ENCODE measurements at places on chromosomes 11 and 22. TPM values are rescaled to one million over a fixed set of nuclear protein-coding genes. Genes with fewer than 3 reads are reported as not detected.

DNA sequence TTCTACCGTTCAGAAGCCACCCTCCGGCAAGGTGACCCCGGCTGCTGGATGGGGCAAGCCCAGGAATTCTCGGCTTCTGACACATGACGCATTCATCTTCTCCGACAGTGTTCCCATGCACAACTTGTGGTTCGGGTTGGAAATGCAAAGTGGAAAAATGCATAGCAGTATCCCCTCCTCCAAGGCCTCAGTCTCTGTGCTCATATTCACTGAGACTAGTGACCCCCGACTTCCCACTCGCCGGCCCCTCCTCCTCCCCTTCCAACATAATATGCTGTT lies 70.0 kb upstream of the NTM start:
- no peak for DNase-seq
- no peak overlapping the region for H3K27ac ChIP-seq
- H3K36me3 ChIP-seq, result no peaks in the 10 kb centered on the region
- H3K27me3 ChIP-seq, result no peaks in the 10 kb centered on the region
- H3K4me1 ChIP-seq, result no peaks in the 10 kb centered on the region
- H3K4me3 ChIP-seq, result no peak overlapping the region

DNA sequence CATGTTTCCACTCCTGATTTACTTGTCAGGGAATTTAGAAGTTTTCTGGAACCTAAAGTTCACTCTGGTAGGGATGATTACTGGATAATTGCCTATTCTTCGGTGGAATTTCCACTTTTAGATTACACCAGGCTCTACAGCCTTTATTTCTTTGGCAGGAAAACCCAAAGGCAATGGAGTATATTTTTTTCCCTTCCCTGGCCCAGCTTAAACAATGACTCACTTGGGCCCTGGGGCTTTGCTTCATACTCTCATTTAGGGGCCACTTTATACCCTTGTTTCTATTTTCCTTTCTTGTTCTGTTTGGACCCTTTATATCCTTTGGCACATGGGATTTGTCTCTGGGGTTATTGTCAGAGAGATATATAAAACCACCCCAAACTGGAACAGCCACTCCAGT lies 114.7 kb downstream of the CSTPP1 start:
- H3K4me1 ChIP-seq, result no peaks in the 10 kb centered on the region
- H3K27ac ChIP-seq, result no peak overlapping the region
- no peak for DNase-seq
- H3K36me3 ChIP-seq, result no peaks in the 10 kb centered on the region
- no peaks in the 10 kb centered on the region for H3K27me3 ChIP-seq

- no peaks in the 10 kb centered on the region for H3K4me1 ChIP-seq
- no peak overlapping the region for H3K27ac ChIP-seq
- DNase-seq, result no peak
- no peaks in the 10 kb centered on the region for H3K36me3 ChIP-seq
Observed at GRCh38 chr11:127943763-127944162, 643.6 kb downstream of the ETS1 start.

- H3K27ac ChIP-seq, result peak overlapping the region; percentile 86
- peaks cover 7% of the 10 kb centered on the region for H3K4me1 ChIP-seq
- no peaks in the 10 kb centered on the region for H3K27me3 ChIP-seq
Observed at GRCh38 chr11:119056421-119056999, 495 bp downstream of the HYOU1 start.

DNA sequence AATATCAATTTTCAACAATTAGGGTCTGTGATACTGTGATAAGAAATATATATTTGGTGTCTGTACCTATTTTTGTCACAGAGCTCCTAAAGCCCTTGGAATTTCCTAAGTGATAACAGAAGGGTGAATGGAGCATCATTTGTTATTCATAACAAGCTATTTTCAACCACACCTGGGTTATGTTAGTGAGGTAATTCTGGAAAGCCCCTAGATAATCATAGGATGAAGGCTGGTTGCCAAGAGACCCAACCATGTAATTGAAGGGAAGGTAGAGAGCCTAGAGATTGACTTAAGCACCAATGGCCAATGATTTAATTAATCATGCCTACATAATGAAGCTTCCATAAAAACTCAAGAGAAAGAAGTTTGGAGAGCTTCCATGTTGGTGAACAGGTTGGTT lies 109.4 kb downstream of the KIF18A start:
- DNase-seq, result no peak
- no peaks in the 10 kb centered on the region for H3K27me3 ChIP-seq
- H3K27ac ChIP-seq, result no peak overlapping the region
- H3K36me3 ChIP-seq, result no peaks in the 10 kb centered on the region
- H3K4me1 ChIP-seq, result no peaks in the 10 kb centered on the region

DNA sequence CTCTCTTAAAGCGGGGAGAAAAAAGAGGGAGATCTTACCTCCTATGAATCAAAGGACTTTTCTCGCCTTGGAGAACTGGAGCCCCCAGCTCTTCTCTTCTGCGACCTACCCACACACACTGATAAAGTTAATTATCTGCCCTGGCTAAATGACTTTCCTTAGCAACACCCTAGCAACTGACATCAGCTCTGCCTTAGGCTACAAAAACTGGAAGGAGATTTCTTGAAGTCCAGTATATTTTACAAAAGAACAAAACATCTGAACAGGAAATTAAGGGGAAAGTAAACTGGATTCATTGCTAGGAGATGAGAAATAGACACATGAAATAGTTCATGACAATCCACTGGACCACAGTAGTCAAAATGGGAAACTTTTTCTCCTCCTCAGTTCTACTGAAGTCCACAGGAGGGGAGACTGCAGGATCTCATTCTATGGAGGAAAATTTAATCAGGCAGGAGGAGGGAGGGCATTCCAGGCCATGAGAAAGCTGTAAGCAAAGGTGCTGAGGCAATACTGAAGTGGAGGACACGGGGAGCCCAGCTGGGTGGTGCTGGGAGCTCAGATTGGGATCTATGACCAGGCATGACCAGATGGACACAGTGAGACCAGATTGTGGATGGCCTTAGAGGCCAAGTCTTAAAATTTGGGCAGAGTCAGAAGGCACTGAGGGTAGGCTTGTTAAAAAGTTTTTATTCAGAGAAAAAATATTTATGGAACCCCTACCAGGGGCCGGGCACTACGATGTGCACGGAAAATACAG lies 3.7 kb upstream of the SPON1 start:
- no peaks in the 10 kb centered on the region for H3K4me1 ChIP-seq
- DNase-seq, result no peak
- no peak overlapping the region for H3K27ac ChIP-seq
- H3K27me3 ChIP-seq, result peaks cover 22% of the 10 kb centered on the region

DNA sequence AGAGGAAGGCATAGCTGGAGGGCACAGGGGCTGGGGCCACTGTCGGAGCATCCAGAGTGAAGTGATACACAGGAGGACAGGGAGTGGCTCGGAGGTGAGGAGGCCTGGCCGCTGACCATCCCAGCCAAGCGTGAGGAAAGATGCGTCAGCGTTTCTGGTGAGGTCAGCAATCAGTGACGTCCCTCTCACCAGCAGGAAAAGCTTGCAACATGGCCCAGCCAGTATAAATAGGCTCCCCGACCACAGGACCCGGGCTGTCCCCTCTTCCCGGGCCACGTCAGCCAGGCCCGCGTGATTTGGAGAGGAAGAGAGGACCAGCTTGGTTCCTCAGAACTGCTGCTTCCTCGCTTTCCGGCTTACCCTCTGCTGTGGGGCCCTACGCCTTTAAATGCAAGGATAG lies 4.2 kb upstream of the OSM start:
- no peak overlapping the region for H3K27ac ChIP-seq
- H3K4me3 ChIP-seq, result no peak overlapping the region
- H3K36me3 ChIP-seq, result no peaks in the 10 kb centered on the region
- no peak for DNase-seq
- H3K4me1 ChIP-seq, result no peaks in the 10 kb centered on the region

- H3K27me3 ChIP-seq, result no peaks in the 10 kb centered on the region
- H3K27ac ChIP-seq, result no peak overlapping the region
- H3K36me3 ChIP-seq, result no peaks in the 10 kb centered on the region
- no peaks in the 10 kb centered on the region for H3K4me1 ChIP-seq
- no peak overlapping the region for H3K4me3 ChIP-seq
Observed at GRCh38 chr11:61354208-61354607, 7.5 kb downstream of the CYB561A3 start.

DNA sequence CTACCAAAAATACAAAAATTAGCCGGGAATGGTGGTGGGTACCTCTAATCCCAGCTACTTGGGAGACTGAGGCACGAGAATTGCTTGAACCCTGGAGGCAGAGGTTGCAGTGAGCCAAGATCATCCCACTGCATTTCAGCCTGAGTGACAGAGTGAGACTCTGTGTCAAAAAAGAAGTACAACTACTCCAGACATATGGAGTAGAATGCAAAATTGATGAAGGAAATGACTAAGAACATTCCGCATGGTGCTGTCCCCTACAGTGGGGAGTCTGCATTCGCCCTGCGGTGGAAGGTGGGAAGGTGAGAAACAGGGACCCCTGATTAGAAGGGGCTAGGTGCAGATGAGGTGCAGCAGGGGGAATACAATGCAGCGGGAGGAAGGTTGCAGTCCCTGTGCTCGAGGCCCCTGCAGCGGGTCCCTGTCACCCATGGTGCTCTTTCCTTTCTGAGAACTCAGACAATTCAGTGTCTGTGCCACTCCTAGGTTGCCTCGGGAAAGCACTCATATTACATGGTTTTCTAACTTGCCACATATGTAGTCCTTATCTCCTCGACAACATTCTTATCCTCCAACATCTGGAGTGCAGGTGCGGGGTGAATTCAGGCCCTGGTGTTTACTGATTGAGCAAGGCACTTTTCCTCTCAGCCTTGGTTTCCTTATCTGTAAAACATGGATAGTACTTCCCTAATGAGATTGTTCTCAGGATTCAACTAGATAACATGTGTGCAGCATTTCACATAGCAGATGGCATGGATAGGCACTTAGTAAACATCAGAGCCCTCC lies 5.2 kb downstream of the POLD4 start:
- DNase-seq, result no peak
- H3K27me3 ChIP-seq, result no peaks in the 10 kb centered on the region
- peaks cover 4% of the 10 kb centered on the region for H3K4me1 ChIP-seq
- peak overlapping the region; percentile 22 for H3K27ac ChIP-seq

DNA sequence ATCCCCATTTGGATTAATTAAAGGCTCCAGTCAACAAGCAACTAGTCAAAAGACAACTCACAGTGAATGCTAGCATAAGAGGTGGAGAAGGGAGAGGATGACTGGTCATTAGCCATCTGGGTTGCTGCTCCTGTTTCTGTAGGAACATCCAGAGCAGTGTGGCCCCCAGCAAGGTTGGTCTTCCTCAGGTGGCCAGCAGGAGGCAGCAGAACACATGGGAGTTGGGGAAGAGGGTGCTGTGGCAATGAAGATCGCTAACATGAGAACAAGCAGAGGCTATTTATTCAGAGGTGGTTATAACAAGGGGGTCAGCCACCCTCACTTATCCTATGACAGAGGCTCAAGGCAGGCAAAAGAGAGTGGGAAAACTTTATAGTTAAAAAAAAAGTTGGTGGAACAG lies 21.3 kb downstream of the IZUMO1R start:
- no peaks in the 10 kb centered on the region for H3K36me3 ChIP-seq
- no peaks in the 10 kb centered on the region for H3K27me3 ChIP-seq
- no peaks in the 10 kb centered on the region for H3K4me1 ChIP-seq
- DNase-seq, result no peak

DNA sequence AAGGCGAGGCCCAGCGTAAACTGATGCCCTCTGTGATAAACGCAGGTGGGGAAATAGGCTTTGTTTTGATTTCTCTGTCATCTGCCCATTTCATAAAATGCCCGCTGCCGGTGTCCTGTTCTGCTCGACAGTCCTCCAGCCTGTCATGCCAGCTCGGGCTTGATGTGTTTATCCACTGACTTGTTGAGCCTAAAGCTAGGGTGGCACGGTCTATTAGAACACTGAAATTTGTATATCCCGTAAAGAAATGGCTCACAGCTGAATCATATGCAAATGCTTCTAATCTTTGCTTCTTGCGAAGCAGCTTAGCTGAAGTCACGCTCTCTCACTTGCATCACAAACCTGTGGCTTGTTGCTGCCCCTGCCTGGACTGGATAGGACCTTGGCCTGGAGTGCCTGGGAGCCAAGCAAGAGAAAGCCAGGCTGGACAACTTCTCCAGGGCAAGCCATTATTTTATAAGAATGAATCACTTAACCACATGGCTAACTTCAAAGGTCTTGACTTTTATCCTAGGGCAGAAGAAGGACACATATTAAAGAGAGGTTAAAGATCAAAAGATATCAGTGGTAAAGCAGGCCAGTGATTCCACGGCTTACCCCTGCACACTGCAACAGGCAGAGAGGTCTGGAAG lies 33.1 kb downstream of the EHF start:
- H3K4me3 ChIP-seq, result no peak overlapping the region
- peaks cover 17% of the 10 kb centered on the region for H3K4me1 ChIP-seq
- H3K36me3 ChIP-seq, result no peaks in the 10 kb centered on the region
- H3K27ac ChIP-seq, result peak overlapping the region; percentile 76

DNA sequence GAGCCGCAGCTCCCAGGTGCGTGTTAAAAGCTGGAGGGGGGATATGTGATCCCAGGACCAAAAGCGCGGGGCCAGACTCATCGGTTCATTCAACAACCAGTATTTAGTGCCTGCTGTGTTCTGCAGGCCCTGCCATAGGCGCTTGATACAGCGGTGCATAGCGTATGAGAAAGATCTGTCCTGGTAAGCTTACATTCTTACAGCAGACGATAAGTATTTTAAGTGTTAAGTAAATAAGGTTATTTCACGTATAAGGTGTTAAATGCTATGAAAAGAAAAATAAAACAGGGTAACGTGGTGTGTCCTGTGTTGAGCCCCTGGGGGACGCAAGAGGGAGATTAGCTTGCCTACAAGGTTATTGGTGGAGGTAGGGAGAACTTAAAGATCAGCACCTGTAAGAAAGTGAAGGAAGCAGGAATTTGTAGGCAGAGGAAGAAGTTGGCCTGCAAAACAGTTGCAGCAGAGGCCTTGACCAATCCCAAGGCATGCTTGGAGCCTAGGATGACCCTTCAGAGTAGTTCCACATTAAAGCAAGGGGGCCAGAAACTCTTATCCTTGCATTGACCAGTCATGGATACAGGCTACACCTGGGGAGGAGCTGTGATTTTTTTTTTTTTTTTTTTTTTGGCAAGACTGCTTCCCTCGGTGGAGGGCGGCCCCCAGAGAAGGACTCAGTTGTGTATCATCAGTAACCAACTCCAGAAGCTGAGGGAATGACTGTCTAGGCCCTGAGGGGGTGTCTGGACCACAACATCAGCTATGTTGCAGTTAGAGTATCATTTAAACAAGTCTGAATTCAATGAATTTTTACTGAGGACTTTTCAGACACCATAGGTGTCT lies 487 bp upstream of the LIPT2 start:
- H3K4me1 ChIP-seq, result no peaks in the 10 kb centered on the region
- peak overlapping the region; percentile 74 for H3K4me3 ChIP-seq
- no peaks in the 10 kb centered on the region for H3K27me3 ChIP-seq
- H3K36me3 ChIP-seq, result no peaks in the 10 kb centered on the region
- H3K27ac ChIP-seq, result peak overlapping the region; percentile 92

GRCh38 chr11:57368845-57369232 lies 12.1 kb downstream of the PRG3 start:
- DNase-seq, result no peak
- H3K4me3 ChIP-seq, result no peak overlapping the region
- no peak overlapping the region for H3K27ac ChIP-seq
- H3K36me3 ChIP-seq, result no peaks in the 10 kb centered on the region
- H3K4me1 ChIP-seq, result no peaks in the 10 kb centered on the region
- H3K27me3 ChIP-seq, result no peaks in the 10 kb centered on the region

APOL3 gene
- 130 TPM for total RNA-seq

TEX12 gene
- not detected for total RNA-seq

MMP27 gene
- total RNA-seq, result not detected

KRTAP5-2 gene
- total RNA-seq, result not detected

ANO1 gene
- total RNA-seq, result 53.7 TPM
